Activated naive CD4-positive, alpha-beta T cell treated with anti-CD3 and anti-CD28 coated beads, Interleukin-2, amount 10 ng/mL, durations not matched to agents 7 days and 5 days (primary cell): ENCODE measurements at places on chromosomes 1 and 21.

DNA sequence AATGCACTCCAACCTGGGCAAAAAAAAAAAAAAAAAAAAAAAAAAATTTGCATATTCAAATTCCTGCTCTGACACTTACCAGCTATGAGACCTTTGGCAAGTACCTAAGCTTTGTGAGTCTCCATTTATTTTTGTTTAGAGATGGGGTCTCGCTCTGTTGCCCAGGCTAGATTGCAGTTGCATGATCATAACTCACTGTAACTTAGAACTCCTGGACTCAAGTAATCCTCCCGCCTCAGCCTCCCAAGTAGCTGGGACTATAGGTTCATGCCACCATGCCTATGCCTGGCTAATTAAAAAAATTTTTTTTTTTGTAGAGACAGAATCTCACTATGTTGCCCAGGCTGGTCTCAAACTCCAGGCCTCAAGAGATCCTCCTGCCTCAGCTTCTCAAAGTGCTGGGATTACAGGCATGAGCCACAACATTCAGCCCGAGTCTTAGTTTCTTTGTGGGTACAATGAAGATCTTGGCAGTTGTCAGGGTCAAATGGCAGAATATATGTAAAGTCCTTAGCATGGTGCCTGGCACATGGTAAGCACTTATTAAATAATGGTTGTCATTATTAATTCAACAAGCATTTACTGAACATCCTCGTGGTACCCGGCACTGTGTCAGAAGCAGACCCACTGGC is 53.5 kb upstream of the TENT5B start:
- DNase-seq: no peak

DNA sequence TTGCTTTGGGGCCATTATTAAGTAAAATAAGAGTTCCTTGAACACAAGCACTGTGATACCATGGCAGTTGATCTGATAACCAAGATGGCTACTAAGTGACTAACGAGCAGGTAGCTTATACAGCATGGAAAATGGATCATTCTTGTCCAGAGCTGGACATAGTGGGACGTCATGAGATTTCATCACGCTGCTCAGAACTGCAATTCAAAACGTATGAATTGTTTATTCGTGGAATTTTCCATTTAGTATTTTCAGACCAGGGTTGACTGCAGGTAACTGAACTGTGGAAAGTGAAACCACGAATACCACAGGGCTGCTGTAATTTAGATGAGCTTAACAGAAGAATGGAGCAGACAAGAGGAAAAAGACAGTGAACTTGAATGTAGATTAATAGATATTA is 38.9 kb downstream of the CCDC18 start:
- peak; percentile 38 for DNase-seq

- no peak for DNase-seq
Observed at GRCh38 chr1:47036764-47037163, 13.3 kb downstream of the CYP4X1 start.

DNA sequence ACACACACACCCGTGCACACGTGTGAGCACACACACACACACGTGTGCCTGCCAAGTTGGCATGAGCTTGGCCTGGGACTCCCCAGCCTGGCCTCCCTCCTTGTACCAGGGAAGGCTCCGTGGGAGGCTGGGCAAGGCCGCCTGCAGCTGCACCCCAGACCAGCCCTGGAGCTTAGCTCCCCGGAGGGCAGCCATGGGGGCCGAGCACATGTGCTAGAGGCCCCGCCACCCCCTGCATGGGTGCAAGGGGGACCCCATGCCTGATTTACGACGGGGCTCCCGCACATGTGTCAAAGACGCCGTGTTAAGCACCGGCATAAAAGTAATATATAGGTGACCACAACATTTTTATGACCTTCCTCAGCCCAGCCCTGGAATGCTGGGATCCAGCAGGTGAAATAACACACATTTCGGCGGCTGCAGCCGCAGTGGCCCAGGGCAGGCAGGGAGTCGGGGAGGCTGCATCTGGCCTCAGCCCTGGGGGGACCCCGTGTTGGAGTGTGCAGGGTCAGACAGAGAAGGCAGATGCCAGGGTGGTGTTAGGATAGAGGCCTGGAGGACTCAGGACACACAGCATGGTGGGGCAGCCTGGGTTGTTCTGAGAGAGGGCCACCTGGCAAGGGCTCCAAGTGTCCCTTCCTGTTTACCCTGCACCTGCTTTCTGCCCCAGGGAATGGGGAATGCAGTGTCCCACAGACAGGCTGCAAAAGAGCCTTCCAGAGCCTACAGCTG is 56.3 kb downstream of the WNT9A start:
- DNase-seq: no peak

DNA sequence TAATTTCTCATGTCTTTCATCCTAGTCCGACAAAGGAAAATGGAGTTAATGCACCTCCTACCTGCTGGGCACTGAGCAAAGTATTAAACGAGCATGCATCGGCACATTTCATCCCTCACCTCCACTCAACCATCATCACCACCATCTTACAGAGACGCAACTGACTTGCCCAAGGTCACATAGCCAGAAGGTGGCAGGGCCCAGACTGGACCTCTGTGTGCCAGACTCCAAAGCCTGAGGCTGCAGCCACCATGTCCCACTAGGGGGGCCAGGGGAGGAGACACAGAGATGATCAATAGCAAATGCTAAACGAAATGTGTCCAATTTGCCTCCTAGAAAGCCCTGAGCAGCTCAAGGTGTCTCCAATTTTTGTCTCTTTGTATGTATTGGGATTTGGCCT is 163.7 kb upstream of the EDN2 start:
- DNase-seq: no peak

DNA sequence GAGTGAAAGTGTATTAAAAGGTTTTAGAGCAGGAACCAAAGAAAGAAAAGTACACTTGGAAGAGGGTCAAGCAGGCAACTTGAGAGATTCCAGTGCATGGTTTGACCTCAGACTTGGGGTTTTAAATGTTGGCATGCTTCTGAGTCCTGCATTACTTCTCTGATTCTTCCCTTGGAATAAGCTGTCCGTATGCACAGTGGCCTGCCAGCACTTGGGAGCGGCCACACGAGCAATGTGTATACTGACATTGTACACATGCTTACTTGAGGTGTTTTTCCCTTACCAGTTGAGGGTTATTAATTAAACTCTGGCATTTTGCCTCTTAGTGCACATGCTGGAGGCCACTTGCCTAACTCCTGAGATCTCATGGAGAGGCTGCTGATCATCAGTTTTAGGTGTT is 786.6 kb upstream of the RGS18 start:
- no peak for DNase-seq
